Astrocyte of the hippocampus (primary cell): ENCODE measurements at places on chromosomes 5 and 9.

GRCh38 chr9:7490317-7491108, 309.1 kb downstream of the DMAC1 start:
- DNase-seq = no peak

DNA sequence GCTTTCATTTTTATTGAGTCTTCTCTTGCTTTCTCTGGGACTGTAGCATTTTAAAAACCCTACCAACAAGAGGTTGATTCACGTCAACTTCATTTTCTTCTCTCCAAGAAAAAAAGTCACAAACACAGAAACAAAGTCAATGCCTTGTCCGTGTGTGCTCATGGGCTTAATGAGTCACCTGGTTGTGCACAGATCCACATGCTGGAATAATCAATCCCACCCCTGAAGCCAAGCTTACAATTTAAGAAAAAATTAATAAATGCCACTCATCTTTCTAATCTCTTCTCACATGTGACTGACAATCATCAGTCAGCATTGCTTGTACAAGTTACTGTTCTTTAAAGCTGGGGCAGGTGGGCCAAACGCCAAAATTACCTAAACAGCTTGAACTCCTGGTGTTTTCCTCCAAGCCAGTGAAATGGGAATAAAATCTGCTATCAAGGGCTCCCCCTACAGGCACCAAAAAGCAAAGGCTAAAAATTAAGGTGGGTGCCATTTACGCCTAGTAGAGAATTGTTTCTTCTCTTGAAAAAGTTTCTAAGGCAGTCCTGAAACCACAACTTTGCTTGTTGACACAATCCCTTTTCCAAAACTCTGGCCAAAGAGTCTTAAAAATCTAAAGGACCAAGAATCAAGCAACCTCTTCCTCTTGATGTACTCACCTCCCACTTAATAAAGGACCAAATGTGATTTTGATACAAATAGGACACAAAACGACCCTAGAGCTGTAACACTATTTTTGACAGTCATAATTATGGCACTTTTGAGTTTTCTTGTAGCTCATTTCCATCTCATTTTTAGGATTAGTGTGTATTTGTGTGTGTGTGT, 21.3 kb downstream of the TRMO start:
- DNase-seq = peak; percentile 71

GRCh38 chr9:85064811-85065371, 395.4 kb downstream of the NTRK2 start:
- peak; percentile 26 for DNase-seq

GRCh38 chr5:89281766-89282553, 399.0 kb upstream of the MEF2C start:
- DNase-seq = peak; percentile 19

DNA sequence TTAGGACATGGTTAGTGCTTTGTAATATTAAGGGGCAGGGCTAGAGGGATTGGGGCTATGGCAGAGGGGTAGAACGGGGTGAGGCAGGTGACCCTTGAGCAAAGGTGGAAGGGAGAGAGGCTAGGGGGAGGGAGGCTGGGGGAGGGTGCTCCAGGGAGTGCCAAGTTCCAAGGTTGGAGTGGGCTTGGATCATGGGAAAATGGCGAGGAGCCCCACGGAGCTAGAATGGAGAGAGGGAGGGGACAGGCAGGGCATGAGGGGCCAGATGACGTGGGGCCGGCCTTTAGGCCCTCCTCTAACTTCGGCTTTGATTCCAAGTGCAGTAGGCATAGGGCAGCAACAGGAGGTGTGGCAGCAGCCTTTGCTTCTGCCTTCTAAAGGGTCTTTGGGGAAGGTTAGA, 171.8 kb upstream of the PANK3 start:
- DNase-seq = no peak

GRCh38 chr5:137051161-137051560, 448.0 kb downstream of the SPOCK1 start:
- no peak for DNase-seq

GRCh38 chr9:19411316-19411715, 2.5 kb downstream of the ACER2 start:
- no peak for DNase-seq

DNA sequence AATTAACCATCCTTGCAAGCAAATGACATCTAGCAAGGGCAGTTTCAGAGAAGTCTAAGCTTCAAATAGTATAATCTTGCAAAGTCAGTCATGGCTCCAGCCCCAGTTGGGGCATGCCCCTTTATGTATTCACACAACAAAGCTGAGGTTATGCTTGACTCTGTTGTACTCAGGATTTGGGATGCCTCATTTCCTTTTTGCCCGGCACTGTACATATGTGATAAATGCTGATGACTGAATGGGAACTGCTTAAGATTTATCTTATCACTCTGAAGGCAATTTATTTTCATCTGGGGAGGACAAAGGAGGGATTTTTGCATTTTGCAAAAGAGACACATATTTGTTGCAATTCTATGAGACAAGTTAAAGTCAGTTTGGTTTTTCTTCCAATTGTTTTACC, 219.2 kb downstream of the TRPM3 start:
- peak; percentile 13 for DNase-seq

DNA sequence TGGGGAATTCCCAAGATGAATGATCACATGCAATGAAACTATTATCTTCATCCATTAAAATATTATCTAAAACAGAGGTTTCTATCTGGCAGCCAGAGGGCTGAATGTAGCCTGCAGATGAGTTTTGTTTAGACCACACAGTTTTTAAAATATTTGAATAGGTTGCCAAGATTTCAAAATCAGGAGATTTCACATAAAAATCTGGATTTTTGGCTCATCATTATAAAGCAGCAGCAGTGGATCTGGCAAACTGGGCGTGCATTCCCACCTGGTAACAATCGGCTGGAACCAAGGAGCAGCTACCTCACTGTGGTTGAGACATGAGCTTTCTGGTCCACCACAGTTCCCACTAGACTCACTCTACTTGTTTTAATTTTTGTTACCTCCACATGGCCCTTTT, 155.1 kb downstream of the BNC2 start:
- no peak for DNase-seq

DNA sequence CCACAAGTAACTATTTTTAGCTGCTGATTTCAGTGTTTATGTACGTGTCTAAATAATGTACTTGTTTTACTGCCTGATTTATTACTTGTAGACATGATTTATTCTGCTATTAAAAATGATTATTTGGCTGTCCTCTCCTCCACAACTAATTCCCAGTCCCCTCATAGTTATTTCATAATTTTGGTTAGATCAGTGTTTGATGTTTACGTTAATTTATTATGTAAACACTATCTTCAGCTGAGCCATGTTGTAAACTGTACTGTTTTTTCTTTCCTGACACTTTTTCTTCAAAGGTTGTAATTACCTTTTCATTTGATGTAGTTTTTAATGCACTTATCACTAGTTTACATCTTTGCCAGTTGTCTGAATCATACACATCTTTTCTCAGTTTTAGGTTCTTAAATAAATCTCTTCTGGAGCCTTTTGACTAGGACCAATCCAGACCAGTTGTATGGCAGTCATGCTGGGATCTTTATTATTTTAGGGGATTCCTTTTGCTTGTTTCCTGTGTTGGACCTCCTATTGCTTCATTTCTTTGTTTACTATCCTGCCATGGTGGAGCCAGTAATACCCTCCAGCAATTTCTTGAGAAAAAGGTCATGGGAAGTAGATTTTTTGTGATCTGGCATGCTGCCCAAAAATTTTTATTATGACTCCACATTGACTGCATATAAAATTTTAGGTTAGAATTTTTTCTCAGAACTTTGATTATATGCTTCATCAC, 16.1 kb downstream of the AP3S1 start:
- DNase-seq = no peak
